Activated naive CD8-positive, alpha-beta T cell treated with anti-CD3 and anti-CD28 coated beads, Interleukin-2, amount 50 U/mL, for 16 hours (primary cell): ENCODE measurements at places on chromosomes 7 and 10.

DNA sequence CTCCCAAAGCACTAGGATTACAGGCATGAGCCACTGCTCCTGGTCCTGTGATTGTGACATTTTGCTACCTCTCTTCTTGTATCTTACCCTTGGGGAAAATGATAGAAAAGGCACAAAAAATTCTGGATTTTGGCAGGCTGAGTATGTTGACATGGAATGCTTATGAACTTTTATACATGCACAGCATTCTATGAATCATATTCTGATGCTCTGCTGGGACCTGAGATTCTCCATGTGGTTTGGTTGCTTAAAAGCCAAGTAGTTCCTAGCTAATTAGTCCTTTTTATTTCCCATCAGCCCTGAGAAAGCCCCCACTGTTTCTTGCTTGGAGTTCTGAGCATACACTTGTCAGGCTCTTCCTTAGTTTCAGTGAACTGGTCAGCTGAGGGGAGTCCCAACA is 8.3 kb upstream of the KAZALD1 start:
- DNase-seq = no peak

DNA sequence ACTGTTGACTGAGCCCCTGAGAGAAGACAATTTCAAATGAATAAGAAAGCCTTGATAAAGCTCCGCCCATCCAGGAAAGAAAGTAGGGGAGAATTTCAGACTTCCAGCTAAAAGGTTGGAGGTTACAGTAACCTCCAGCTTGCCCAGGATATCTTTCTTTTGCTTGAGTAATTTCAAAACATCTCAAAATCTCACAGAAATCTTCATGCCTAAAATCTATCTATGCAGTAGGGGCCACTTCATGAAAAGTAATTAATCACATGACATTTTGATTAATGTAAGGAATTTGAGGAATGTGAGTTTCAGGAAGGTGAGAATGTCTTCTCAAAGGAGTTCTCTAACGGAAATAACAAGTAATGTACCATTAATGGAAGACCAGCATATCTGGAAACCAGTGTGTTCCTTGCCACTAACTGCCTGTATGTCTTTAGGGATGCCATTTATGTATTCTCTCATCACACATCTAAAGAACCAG is 24.2 kb downstream of the TRIL start:
- no peak for DNase-seq

DNA sequence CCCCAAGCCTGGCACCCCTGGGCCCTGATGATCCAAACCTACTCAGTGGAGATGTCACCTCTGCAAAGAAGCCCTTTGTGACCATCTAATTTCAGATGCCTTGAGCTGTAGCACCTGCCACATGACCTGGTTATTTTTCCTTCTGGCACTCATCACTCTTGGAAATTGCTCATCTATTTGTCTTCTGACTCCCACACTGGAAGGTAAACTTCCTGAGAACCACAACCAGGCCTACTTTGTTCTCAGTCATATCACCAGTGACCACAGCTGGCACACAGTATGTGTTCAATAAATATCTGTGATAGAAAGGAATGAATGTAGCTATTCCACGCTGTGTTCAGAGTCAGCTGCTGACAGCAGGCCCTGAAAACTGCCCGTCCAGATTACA is 97.1 kb downstream of the SH3PXD2A start:
- DNase-seq = no peak

GRCh38 chr7:131109759-131110296 is 217.8 kb upstream of the MKLN1 start:
- DNase-seq = peak; percentile 29
